ENCODE measurements at places on chromosomes 12 and 14.
A peak's percentile ranks its signal among the peaks of the same experiment; 100 is the strongest.

DNA sequence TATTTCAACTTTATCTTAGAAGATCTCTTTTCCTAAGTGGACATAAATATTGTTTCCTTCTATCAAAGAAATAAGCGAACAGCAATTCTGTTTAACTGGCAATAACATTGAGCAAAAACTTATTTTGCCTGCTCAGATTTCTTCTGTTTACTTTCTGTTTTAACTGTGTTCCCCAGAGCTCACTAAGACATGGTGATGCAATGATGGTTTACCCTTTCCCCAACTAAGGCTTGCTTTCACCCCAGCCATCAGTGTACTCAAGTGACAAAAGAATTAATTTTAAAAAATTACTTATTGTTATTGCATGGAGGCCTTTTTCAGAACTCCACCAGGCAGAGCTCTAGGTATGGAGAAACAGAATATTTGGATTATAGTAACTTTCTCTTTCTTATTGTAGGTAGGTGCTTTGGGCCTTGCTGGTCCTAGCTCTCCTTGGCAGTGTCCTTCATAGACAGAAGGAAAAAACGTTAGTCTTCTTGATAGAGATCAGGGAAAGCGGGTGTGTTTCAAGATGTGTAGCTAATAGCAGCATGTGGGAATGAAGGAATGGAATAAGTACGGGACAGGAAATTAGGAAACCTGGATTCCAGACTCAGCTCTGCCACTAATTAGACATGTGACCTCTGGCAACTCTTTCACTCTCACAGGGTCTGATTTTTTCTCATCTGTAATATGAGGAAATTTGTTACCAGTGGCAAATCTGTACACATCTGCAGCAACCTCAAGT, 14.6 kb upstream of the DDHD1 start:
- DNase-seq, result no peak

DNA sequence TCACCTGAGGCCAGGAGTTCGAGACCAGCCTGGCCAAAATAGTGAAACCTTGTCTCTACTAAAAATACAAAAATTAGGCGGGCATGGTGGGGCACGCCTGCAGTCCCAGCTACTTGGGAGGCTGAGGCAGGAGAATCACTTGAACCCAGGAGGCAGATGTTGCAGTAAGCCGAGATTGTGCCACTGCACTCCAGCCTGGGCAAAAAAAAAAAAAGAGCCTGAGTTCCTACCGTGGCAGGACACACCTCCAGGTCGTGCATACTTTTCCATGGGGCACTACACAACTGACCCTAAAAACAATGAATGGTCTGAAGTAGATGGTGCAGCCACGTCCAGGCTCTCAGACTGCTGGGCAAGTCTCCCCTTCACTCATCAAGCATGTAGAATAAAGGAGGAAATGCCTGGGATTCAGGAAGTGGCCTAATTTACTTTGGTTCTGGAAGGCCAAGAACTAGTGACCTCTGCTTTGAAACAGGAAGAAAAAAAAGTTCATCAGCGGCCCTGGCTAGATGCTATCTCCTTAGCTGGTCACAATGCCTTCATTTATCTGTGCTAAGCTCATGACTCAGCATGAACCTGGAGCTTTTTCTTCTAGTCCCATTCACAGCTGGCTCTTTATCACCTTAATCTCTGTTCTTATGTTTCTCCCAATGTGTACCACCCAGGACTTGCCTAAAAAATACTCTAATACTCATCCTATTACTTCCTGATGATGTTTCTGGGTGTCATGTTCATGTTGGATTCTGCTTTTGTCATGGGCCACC, 55.8 kb upstream of the OR6J1 start:
- DNase-seq, result no peak

GRCh38 chr12:82470906-82471512, 112.7 kb downstream of the METTL25 start:
- peak; percentile 9 for DNase-seq

- peak; percentile 89 for DNase-seq
Observed at GRCh38 chr12:113422030-113422885, at the start of gene SDSL. Gene SDSL, plus strand, starts transcription at chr12:113422380. Its CDS starts 5,603 bp downstream, at chr12:113427983.

Data from NCI-H69 (cell line).